ENCODE measurements at places on chromosomes 4 and X. TPM values are rescaled to one million over a fixed set of nuclear protein-coding genes. Genes with fewer than 3 reads are reported as not detected.

Gene RADX
- 0.95 TPM for polyA plus RNA-seq

Gene TRIM61
- polyA plus RNA-seq = not detected

Gene MBNL3
- polyA plus RNA-seq = 17.2 TPM

Gene HAUS3
- 3.8 TPM for polyA plus RNA-seq

Gene CENPVL1
- not detected for polyA plus RNA-seq

Gene CENPVL2
- polyA plus RNA-seq = not detected

Gene TADA2B
- 14.1 TPM for polyA plus RNA-seq

Gene TIGD2
- polyA plus RNA-seq = 3.1 TPM

Gene GPR119
- polyA plus RNA-seq = not detected

Gene DDX53
- polyA plus RNA-seq = not detected

Gene POF1B
- not detected for polyA plus RNA-seq

Gene ASB12
- polyA plus RNA-seq = not detected

Gene UTP14A
- 13.6 TPM for polyA plus RNA-seq

Gene MAGEB1
- polyA plus RNA-seq = not detected

Gene NEIL3
- 1.8 TPM for polyA plus RNA-seq

Gene XAGE1A
- polyA plus RNA-seq = not detected

Gene LRCH2
- 0.64 TPM for polyA plus RNA-seq

Gene GNRHR
- not detected for polyA plus RNA-seq

Gene ZFYVE28
- polyA plus RNA-seq = 5.5 TPM

Gene TRIM60
- not detected for polyA plus RNA-seq

Gene ABCG2
- polyA plus RNA-seq = 12.6 TPM

Gene FAM133A
- 0.19 TPM for polyA plus RNA-seq

Gene KLHL4
- polyA plus RNA-seq = 2.1 TPM

Gene PCDH19
- 3.3 TPM for polyA plus RNA-seq

Gene GPRASP3
- 5.3 TPM for polyA plus RNA-seq

Gene CHRDL1
- polyA plus RNA-seq = 5.7 TPM

Gene RENBP
- polyA plus RNA-seq = 16.6 TPM

Gene NSG1
- polyA plus RNA-seq = 267 TPM

Gene SOWAHD
- polyA plus RNA-seq = 0.20 TPM

Measured in brain (organoid and tissue), 16 donors.